ENCODE measurements at places on chromosomes 4 and X.

- no peak for DNase-seq
Measured at GRCh38 chr4:29066861-29067260, 1653.3 kb upstream of the PCDH7 start.

DNA sequence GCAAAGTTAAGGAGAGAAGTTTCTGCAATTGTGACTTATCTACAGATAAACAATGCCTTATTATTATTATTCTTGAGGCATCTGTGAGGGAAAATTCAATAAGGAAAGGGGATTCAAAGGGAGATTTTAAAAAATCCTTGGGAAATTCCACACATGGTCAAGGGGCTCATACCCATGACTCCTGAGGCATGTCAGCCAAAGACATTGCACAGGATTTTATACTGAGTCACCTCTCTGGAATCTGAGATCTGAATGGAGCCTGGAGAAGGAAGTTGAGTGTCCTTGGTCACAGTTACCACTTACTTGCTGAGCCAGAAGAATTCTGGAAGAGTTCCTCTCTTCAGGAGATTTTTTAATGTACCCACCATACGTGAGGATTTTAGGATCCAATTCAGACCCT, 14.4 kb upstream of the CXCL8 start:
- DNase-seq, result no peak

DNA sequence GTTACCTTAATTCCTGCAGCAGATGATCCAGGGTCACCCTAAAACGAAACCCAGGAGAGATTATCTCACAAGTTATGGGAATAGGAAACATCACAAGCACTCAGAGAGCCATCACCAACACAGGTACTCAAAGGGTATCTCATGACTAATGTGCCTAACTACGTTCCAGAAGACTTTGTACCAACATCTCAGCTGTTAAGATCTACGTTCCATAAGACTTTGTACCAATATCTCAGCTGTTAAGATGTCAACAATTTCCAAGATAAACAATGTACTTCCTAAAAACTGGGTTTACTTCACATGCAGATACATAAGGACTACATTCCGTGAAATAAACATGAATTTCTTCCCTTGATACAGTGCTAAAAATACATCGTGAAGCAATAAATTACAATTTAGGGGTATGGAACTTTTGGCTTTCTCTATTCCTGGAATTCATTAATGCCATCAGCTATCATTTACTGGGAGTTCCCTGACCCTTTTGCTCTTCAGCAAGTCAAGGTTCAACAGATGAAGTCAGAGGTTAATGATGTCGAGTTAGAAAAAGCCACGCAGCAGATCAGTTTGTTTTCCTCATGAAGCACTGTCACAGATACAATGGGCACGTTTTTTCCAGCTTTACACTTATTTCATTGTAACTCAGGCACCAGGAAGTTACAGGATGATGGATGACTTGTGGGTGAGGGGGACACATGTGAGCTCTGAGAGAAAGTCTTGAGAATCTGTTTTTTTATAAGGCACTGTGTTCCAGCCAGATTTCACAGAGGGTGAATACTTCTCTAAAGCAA, 127.0 kb upstream of the ETNPPL start:
- DNase-seq, result no peak

DNA sequence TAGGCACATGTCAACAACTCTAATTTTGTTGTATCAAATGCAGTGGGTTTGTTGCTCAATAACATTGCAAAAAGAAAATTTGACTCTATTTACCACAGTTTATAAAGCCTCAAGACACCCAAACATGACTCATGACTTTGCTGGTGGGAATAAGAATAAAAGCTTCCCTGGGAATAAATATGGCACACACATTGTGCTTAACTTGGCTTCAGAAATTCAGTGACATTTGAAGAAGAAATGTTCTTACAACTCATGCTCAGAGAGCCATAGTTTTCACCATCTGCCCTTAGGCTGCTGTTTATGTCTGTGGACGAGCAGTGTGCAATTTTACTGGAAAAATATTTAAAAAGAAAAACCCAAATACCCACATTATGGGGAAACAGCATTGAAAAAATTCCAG, 60.9 kb downstream of the SPATA18 start:
- DNase-seq, result no peak

DNA sequence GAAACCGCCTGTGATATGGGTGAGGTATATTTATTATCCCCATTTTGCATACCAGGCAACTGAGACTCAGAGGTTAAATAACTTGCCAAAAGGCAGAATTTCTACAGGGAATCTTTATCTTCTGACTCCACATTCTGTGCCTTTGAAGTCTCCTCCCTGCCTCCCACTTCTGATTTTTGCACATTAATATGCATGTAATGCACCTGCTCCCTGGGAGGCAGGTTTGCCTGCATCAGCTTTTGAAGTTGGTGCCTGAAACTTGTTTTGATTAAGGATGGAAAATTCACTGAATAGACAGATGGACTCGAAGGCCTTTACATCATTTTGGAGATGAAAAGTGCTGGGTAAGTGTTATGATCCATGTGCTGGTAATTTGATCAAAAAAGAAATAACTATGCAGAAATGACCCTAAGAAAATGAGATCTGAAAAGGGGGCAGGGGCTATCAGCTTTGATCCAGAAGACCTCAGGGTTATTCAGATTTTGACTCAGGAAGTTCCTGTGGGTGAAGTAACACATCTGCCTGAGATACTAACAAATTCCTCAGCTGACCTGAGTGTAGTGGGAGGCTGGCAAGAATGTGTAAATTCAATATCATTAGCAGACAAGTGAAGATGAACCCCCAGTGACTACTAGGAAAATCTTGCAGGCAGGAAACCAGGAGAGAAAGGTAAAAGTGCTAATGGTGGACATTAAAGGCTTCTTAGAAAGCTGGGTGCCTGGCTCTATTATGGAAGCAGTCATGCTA, 167.5 kb upstream of the BOD1L1 start:
- no peak for DNase-seq

GRCh38 chrX:150690126-150690525, 3.1 kb upstream of the MTMR1 start:
- peak; percentile 13 for DNase-seq

DNA sequence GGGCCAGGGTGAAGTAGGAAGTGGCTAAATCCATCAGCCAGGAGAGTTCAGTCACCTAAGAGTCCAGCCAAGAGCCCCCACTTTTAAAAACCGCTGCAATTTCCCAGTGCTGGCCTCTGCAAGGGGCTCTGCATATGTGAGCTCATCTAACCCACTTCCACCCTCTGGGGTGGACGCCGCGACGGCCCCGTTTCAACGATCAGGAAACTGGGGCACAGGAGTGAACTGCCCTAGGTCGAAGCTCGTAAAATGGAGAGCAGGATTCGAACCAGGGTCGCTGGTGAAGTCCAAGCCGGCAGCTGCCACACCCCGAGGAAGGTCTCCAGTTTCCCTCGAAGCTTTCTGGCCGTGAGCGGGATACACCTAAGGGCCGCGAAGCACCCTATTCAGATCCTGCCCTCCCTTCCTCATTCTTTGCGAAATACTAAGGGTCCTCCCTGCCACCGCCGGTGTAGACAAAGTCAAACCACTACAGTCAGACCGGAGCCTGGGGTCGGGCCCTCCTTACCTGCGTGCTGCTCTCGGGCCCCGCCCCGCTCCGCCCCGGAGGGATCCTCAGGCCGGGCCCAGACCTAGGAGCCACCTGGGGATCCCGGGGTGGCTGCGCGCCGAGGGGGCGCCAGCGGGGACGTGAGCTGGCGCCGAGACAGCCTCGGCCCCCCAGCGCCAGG, 446 bp downstream of the EVC2 start:
- DNase-seq, result no peak

DNA sequence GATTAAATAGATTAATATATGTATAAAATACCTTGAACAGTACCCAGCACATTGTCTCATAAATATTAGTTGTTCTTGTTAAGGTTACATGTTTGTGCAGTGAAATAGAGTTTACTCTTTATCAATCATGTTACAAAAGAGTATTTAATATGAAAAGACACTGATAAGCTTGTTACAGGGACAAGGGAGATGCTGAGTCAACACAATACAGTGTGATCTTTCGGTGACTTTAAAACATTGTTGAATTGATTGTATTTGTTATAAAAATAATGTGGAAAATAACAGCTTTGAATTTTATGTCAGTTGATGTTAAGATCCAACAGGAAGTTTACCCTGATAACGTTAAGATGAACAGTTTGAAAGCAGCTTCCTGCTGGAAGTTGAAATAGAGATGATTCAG, 1.4 kb upstream of the WDR13 start:
- no peak for DNase-seq

DNA sequence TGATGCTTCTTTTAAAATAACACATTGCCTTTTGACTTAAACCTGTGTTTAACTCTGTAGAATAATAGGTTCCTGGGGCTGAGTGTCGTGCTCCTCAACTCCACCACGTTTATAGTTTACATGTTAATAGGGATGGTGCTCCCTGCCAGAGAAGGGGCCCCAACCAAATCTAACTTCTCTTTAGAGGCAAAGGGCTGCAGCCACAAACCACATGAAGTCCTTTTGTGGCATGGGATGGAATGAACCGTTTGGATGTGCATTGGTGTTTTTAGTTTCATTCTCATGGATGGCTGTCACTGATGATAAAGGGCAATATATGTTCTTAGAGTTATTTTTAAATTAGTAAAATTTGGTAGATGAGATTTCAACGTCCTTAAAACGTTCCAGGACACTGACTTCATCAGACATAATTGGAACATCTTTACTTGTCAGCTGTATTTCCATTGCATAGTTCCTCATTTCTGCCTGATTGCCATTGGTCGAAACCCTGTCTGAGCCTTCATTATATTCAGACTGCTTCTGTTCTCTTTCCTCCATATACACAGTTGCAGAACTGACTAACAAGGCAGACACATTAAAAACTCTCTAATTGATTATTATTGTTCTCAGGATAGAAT, 60.4 kb upstream of the HPF1 start:
- DNase-seq, result no peak
